Chondrocyte (in vitro differentiated cells): ENCODE measurements at places on chromosomes 1 and 21. TPM values are rescaled to one million over a fixed set of nuclear protein-coding genes. Genes with fewer than 3 reads are reported as not detected.

GRCh38 chr21:39628385-39628784 lies 15.6 kb downstream of the B3GALT5 start:
- DNase-seq, result no peak
- H3K4me1 ChIP-seq, result peaks cover 24% of the 10 kb centered on the region
- peaks cover 7% of the 10 kb centered on the region for H3K27me3 ChIP-seq
- no peak overlapping the region for H3K27ac ChIP-seq

GRCh38 chr1:168742994-168743650 lies 14.1 kb upstream of the DPT start:
- H3K27ac ChIP-seq, result no peak overlapping the region
- no peak for DNase-seq
- no peaks in the 10 kb centered on the region for H3K27me3 ChIP-seq
- H3K4me1 ChIP-seq, result peaks cover 4% of the 10 kb centered on the region

DNA sequence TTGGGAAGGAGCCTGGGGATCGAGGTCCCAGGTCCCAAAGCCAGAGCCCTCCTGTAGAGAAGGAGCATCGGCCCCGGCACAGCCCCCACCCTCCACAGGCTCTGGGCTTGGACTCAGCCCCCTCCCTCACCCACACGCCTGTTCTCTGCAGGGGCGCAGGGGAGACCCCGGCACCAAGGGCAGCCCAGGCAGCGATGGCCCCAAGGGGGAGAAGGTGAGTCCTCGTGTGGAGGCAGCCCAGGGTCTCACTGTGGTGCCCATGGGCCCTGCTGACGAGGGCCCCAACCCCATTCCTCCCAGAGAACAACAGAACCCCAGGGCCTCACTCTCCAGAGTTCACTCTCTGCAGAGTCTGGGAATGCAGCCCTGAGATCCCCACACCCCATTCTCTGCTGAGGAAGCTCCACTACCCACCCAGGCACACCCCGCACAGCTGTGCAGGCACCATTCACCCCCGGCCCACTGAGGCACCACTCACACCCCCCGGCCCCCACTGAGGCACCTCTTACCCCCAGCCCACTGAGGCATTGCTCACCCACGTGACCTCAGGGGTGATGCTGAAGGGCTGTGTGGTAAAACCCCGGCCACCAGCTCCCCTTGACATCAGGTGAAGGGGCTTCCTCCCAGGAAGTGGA lies 21.8 kb downstream of the COL6A2 start:
- H3K27me3 ChIP-seq, result no peaks in the 10 kb centered on the region
- no peak overlapping the region for H3K4me3 ChIP-seq
- H3K27ac ChIP-seq, result no peak overlapping the region
- DNase-seq, result peak; percentile 68
- peaks cover 28% of the 10 kb centered on the region for H3K36me3 ChIP-seq

- no peaks in the 10 kb centered on the region for H3K27me3 ChIP-seq
- no peaks in the 10 kb centered on the region for H3K36me3 ChIP-seq
- H3K27ac ChIP-seq, result no peak overlapping the region
- no peaks in the 10 kb centered on the region for H3K4me1 ChIP-seq
Measured at GRCh38 chr21:14072761-14073535, 137.8 kb downstream of the LIPI start.

DNA sequence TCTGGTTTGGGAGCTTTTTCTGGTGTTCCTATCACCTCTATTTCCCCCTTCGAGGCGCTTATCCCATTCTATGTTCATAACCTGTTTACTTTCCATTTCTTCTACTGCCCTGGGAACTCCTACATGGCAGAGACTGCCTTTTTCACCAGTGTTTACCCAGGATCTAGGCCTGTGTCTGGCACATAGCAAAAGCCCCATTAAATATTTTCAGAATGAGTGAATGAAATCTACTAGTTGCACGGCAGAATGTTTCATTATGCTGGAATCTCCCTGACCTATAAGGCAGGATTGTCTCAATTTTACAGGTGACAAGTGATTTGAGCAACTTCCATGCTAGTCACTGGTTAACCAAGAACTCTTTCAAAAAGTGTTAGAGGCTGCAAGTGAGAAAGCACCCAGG lies 70.1 kb downstream of the PGM1 start:
- H3K27ac ChIP-seq, result peak overlapping the region; percentile 89
- peaks cover 26% of the 10 kb centered on the region for H3K4me1 ChIP-seq
- H3K4me3 ChIP-seq, result no peak overlapping the region
- DNase-seq, result no peak
- H3K27me3 ChIP-seq, result no peaks in the 10 kb centered on the region
- peaks cover 10% of the 10 kb centered on the region for H3K36me3 ChIP-seq

DNA sequence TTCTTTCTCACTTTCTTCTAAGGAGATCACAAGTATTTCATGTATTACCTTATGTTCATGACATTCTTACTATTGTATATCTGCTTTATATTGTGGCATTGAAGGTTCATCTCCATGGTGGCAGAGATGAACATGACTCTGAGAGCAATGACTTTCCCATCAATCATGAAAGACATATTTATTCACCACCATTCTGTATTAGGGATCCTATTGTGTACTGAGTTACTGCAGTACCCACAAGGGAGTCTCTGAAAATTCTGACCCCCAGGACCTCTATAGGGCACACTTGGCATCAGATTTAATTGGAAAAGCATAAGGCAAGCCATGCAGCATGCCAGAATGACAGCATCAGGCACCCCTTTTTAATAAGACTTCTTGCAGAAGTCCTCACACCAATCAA lies 21.9 kb upstream of the C21orf91 start:
- no peak overlapping the region for H3K27ac ChIP-seq
- no peak overlapping the region for H3K4me3 ChIP-seq
- DNase-seq, result no peak
- H3K27me3 ChIP-seq, result peaks cover 15% of the 10 kb centered on the region

- peak overlapping the region; percentile 49 for H3K27ac ChIP-seq
- peaks cover 65% of the 10 kb centered on the region for H3K4me1 ChIP-seq
- no peaks in the 10 kb centered on the region for H3K27me3 ChIP-seq
- no peak for DNase-seq
- peaks cover 7% of the 10 kb centered on the region for H3K36me3 ChIP-seq
Measured at GRCh38 chr1:27527223-27527889, 37.4 kb upstream of the WASF2 start.

DNA sequence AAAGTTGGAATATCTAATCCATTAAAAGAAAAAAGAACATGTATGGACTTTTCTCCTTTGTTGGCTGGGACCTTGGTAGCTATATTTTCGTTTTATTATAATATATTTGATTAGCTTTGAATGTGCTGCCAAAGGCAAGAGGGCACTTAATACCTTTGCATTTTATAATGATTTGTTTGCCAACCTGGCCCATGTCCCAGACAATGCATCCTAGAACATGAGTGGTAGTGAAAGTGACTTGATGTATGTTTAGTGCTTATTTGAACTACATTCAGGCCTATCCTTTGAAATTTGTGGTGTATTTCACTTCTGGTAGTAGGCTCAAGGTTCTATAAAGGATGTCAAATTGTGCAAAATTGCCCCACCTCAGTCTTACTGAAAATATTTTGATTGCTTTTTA lies 25.9 kb downstream of the CACHD1 start:
- no peak overlapping the region for H3K4me3 ChIP-seq
- H3K27ac ChIP-seq, result no peak overlapping the region
- no peak for DNase-seq
- H3K4me1 ChIP-seq, result peaks cover 22% of the 10 kb centered on the region

DNA sequence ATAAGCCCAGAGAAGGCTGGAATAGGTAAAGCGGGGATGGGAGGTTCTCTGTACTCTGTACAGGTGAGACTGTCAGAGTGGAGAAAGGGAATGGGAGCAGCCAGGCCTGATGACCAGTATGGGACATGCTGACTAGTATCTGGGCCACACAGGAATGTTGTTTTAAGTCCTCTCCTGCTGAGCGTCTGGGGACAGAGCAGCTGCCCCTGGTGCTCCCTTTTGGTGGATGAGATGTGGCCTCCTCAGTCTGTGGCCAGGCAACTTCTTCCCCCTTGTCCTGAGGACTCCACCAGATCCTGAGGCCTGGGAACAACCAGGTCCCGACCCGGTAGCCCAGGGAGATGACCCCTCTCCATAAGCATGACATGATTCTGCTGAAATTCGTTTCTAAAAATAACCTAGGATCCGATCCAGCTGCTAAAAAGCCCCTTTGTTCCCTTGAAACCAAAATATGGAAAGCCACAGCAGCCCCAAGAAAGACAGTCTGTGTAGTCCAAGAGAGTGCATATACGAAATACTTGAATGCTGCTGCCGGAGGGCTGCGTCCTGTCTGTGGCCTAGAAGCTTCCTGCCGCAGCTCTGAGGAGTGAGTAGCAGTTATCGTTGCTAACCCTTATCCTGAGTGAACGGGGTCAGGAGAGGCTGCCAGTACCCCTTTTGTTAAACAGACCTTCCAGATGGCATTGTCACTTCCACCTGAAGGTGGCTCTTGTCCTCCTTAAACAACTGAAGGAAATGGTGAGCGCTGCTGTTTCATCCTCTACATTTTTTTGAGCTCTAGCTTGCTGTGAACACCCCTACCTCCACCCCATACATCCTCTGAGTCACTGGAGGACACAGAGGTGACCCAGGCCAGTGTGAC lies 47.1 kb downstream of the ATP2B4 start:
- H3K27ac ChIP-seq, result peak overlapping the region; percentile 97
- no peak for DNase-seq
- no peaks in the 10 kb centered on the region for H3K27me3 ChIP-seq

- peaks cover 3% of the 10 kb centered on the region for H3K27me3 ChIP-seq
- peaks cover 4% of the 10 kb centered on the region for H3K4me1 ChIP-seq
- no peaks in the 10 kb centered on the region for H3K36me3 ChIP-seq
- H3K27ac ChIP-seq, result no peak overlapping the region
- H3K4me3 ChIP-seq, result no peak overlapping the region
Measured at GRCh38 chr1:57300186-57300585, 123.7 kb downstream of the DAB1 start.

GRCh38 chr1:17509363-17509762 lies 30.1 kb upstream of the ARHGEF10L start:
- peaks cover 5% of the 10 kb centered on the region for H3K27me3 ChIP-seq
- no peaks in the 10 kb centered on the region for H3K36me3 ChIP-seq
- no peak overlapping the region for H3K27ac ChIP-seq

DNA sequence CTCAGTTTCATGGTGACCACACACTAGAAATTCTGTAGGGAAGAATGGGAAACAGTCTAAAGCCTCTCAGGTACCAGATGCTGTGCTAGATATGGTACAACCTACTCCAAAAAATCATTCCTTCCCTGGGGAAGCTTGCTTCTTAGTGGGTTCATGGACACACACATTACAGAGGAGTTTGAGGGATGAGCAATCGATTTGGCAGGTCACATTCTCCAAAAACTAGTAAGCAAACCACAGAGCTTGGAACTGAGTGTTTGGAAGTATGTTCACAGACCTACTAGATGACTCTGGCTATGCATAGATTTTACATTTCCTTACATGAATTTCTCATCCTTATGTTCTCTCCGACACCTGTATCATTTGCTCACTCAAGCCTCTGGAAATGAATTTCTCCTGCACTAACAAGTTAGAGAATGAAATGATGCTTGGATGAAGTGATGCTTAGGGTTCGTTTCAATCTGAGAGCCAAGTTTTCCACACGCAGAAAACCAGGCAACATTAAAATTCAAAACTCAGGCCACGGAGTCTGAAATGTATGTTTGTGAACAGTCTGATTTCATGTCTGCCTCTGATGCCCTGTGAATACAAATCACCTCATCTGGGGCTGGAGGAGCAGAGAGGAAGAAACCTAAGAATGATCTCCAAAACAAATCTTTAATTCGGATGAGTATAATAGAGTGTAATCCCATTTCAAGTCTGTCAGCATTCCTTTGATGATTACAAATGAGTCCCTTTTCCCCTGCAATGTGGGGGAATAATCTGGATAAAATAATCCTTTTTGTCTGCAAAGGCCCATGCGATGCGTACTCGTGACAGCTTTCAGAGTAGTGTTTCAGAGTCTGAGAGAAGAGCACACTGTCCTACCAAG lies 11.0 kb downstream of the EVA1C start:
- DNase-seq, result no peak
- no peak overlapping the region for H3K4me3 ChIP-seq
- peaks cover 5% of the 10 kb centered on the region for H3K36me3 ChIP-seq
- H3K27ac ChIP-seq, result no peak overlapping the region
- H3K4me1 ChIP-seq, result peaks cover 7% of the 10 kb centered on the region

DNA sequence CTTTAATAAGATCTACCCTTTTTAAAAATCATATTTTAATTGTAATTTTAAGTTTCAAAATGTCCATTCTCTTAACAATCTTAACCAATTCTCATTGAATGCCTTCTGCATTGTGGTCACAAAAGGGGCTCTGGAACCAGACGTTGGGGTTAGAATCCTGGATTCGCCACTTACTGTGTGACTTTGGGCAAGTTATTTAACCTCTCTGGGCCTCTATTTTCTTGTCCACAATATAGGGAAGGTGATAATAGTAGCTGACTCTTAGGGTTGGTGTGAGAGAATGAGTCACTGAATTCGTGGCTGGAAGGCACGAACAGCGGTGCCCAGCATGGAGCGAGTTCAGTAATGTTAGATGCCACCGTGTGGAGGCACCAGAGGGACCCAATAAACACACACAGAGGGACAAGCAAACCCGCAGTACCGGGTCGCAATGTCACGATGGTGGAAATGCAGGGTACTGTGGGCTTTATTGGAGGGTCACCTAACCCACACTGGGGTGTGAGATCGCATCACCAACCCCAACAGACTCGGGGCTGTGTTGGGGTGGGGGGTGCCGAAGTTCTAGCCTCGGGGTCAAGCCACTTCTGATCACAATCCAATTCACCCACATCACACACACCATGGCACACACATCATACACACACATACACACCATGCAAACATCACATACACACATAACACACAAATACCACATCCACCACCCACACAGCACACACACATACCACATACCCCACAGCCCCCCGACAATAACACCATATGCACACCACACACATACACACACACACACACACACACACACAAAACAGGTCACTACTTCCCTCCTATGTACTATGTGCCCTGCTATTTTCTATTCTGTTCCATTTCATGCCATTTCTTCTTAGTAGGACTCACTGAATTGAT lies 27.0 kb upstream of the IFNAR2 start:
- no peak for DNase-seq
- H3K27me3 ChIP-seq, result no peaks in the 10 kb centered on the region
- peaks cover 29% of the 10 kb centered on the region for H3K4me1 ChIP-seq
- no peak overlapping the region for H3K4me3 ChIP-seq
- no peaks in the 10 kb centered on the region for H3K36me3 ChIP-seq
- peak overlapping the region; percentile 96 for H3K27ac ChIP-seq

- H3K36me3 ChIP-seq, result no peaks in the 10 kb centered on the region
- H3K27me3 ChIP-seq, result peaks cover 3% of the 10 kb centered on the region
- DNase-seq, result no peak
- no peak overlapping the region for H3K27ac ChIP-seq
- no peaks in the 10 kb centered on the region for H3K4me1 ChIP-seq
Measured at GRCh38 chr1:189606795-189607476, 870.7 kb downstream of the BRINP3 start.

GMEB1 gene
- total RNA-seq, result 10.9 to 12.6 TPM (median 12.4 TPM) in 3 replicates

ACTA1 gene
- total RNA-seq, result 0.27 to 3.6 TPM (median 3.5 TPM) in 3 replicates

CFAP141 gene
- not detected in 3 replicates for total RNA-seq

NES gene
- total RNA-seq, result 6.0 to 11.6 TPM (median 6.9 TPM) in 3 replicates
